ENCODE measurements at places on chromosomes 5 and 9.

DNA sequence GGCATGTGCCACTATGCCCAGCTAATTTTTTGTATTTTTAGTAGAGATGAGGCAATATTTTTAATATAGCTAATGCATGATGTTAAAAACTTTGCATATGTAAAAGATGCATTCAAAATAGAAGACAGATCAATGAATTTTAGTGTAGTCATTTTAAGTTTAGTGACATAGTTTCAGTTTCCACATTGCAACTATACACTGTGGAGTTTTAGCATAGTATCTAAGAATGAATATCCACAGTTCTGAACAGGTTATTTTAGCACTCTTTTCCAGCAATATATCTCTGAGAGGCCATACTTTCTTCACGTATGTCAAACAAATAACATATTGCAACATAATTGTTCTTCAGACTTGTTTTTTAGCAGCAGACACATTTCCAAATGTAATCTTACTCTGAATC, 39.3 kb downstream of the RAB24 start:
- no peak for DNase-seq

DNA sequence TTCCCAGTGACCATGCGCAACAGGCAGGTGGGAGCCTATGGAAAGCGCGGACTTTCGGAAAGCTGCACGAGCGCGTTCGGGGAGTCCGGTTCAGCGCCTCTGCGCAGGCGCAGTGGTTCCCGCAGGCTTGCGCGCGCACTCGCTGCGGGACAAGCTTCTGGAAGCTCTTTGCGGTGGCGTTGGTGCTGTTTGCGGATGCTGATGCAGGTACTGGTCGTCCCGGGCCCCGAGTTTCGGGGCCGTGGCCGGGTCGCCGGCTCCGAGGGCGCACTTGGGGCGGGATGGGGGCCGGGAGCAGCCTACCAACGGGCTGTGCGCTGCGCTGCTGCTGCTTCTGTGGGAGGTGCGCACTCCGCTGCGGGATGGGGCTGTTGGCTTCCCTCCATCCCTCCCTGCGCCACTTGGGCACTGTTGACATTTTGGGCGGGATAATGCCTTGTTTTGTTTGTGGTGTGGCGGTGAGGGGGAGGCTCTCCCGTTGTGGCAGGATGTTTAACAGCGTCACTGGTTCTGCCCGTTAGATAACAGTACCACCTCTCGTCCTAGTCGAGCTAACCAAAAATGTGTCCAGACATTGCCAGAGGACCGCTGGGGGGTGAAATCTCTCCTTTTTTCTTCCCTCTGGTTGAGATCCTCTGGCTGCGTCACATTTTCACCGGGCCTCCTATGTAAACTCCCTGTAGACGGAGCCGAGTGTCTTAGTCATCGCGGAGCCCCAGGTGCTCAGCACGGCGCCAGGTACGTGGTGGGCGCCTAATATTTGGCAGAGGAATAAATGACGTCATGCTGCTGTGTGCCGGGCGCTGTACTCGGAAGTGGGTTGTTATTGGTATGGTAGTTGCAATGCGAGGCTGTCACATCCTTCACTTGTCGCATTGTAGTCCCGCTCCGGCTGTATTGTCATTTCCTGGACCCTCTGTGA, at the start of gene ZNF483:
Gene ZNF483, plus strand, starts transcription at position 124 of the 922 bp plus-strand sequence. CDS start 2,217 bp downstream, outside the sequence.
- peak; percentile 76 for DNase-seq

DNA sequence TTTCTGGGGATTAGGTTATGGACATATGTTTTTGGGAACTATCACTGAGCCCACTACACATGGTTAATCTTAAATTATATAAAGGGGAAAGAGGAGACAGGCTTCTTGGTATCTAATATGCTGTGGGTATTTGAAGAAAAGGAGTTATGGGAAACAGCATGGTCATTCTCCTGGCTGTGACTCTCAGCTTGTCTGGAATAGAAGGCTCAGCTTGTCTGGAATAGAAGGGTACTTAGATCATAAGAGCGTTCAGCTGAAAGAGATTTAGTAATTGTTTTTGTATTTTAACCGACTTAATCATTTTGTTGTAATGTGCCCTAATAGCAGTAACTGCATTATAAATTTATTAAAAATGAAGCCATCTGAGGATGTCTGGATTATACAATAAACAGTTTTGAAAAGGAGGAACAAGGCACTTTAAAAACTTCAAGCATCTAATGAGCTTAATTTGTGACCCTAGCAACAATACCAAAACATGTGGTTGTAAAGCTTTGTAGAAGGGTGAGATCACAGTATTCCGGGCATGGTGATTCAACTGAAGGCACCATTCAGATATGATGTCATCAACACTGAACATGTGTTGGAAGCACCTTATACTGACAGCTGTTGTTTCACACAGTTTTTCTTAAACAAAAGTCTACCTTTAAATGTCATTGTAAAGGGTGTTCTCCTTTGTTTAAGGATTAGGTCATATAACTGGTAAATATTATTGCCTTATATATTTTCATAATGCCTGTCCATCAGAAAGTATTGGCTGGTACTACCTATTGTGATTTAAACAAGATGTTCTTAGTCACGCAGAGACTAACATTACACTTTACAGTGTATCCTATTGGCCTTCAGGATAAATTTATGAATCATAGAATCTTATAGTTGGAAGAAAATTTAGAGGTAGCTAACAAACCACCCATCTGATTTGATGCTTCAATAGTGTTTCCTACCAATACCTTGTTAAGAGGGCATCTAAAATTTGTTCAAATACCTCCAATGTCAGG, 2174.1 kb upstream of the WWC1 start:
- DNase-seq: no peak

GRCh38 chr9:4328723-4329122, 28.9 kb upstream of the GLIS3 start:
- DNase-seq: no peak

DNA sequence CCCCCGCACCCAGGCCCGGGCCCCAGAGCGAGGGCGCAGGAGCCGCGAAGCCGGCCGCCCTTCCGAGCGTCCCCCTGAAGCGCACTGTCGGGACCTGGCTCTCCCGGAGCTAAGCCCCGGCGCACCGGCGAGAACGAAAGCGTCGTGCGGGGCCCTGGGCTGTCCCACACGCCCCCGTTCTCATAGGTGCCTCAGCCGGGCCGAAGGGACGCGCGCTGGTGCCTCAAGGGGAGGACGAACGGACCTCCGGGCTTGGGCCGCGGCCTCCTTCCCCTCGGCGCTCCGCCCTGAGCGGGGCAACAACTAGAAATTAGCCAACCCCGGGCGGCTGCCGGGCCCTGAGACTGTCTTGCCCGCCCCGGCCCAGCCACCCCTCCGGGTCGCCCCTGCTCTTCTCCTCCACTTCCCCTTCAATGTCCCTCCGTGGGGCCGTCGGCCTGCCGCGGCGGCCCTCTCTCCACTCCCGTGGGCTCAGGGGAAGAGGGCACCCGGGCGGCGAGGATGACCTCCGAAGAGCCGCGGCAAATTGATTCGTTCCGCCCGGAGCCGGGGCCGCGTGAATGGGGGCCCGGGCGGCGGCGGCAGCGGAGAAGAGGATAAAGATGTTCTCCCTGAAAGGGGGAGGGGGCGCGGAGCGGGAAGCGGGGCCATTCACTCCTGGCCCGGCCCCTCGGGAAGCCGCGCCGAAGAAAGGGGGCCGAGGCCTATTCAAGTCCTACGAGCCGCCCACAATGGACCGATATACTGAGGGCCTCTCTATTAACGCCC, 3.5 kb upstream of the PRDM12 start:
- no peak for DNase-seq

GRCh38 chr9:76709020-76709419, 55.2 kb upstream of the PCA3 start:
- no peak for DNase-seq

- DNase-seq: no peak
Measured at GRCh38 chr5:2505217-2505616, 246.3 kb downstream of the IRX2 start.

DNA sequence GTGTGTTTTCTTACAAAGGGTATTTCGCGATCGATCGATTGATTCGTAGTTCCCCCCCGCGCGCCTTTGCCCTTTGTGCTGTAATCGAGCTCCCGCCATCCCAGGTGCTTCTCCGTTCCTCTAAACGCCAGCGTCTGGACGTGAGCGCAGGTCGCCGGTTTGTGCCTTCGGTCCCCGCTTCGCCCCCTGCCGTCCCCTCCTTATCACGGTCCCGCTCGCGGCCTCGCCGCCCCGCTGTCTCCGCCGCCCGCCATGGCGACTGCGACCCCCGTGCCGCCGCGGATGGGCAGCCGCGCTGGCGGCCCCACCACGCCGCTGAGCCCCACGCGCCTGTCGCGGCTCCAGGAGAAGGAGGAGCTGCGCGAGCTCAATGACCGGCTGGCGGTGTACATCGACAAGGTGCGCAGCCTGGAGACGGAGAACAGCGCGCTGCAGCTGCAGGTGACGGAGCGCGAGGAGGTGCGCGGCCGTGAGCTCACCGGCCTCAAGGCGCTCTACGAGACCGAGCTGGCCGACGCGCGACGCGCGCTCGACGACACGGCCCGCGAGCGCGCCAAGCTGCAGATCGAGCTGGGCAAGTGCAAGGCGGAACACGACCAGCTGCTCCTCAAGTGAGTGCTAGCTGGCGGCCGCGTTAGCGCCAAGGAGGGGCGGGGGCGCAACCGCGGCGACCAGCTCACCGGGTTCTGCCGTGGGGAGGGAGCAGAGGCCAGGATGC, 480 bp downstream of the LMNB1 start:
- peak; percentile 59 for DNase-seq

GRCh38 chr9:3507395-3508077, 18.3 kb downstream of the RFX3 start:
- DNase-seq: no peak

DNA sequence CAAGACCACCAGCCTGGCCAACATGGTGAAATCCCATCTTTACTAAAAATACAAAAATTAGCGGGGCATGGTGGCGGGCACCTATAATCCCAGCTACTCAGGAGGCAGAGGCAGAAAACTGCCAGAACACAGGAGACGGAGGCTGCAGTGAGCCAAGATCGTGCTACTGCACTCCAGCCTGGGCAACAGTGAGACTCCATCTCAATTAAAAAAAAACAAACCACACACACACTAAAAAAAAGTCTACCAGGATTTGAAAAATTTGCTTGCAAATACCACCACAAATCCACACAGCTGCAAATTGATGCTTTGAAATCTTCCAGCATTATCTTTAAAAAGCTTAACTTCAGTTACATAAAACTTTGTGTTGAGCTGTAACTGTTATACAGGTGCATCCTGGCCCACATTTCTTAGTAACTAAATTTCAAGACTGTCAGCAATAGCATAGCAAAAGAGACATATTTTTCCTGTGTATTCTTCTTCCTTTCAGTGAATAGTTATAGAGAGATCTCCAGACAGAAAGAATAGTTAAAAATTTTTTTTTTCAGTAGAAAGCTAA, 6.8 kb downstream of the CHD1 start:
- no peak for DNase-seq

- DNase-seq: peak; percentile 41
Measured at GRCh38 chr9:136482046-136482792, 621 bp downstream of the SEC16A start.

GRCh38 chr9:134301387-134302129, 24.7 kb upstream of the RXRA start:
- peak; percentile 30 for DNase-seq

DNA sequence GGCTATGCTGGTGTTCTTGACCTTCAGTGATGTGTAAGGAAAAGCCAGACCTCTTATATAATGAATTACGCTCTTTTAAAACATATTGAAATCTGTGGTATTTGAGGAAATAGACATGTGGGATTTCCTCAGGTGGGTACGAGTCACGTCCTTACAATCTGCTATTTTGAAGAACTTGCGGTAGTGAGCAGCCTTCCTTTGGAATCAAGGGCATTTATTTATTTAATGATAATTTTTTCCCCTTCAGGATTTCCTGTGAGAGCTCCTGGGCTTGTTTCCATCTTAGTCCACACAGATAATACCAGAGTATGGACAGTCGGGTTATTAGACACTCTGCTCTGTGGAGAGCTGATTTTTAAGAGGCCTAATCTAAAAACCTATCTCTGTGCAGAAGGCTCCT, 167.9 kb downstream of the ARHGEF28 start:
- no peak for DNase-seq

GRCh38 chr5:40034441-40034840, 609.7 kb upstream of the DAB2 start:
- no peak for DNase-seq

DNA sequence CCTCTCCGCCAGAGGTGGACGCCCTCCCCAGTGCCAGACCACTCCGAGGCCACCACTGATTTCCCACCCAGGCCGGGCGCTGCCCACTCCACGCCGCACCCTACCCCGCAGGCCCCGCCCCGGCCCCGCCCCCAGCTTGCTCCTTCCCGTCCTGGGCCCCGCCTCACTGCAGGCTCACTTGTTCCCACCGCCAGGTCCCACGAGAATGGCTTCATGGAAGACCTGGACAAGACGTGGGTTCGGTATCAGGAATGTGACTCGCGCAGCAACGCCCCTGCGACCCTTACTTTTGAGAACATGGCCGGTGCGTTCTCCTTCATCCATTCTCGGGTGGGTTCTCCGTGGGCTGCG, 6.5 kb downstream of the LRRC26 start:
- no peak for DNase-seq

GRCh38 chr9:137199411-137200121, 975 bp downstream of the TPRN start:
- no peak for DNase-seq

DNA sequence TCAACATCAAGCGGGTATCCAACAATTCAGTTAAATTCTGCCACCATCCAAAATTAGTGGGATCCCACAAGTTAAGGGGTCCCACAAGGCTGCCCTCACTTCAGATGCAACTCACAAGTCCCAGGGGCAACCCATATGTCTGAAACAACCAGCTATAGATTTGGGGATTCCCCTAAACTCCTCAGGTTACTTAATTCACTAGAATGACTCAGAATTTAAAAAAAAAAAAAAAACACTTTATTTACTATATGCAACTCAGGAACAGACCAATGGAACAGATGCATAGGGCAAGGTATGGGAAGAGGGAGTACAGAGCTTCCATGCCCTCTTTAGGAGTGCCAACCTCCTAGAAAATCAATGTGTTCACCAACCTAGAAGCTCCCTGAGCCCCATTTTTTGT, 15.1 kb downstream of the AUH start:
- DNase-seq: no peak

GRCh38 chr9:20463823-20464222, 158.5 kb downstream of the MLLT3 start:
- DNase-seq: no peak

DNA sequence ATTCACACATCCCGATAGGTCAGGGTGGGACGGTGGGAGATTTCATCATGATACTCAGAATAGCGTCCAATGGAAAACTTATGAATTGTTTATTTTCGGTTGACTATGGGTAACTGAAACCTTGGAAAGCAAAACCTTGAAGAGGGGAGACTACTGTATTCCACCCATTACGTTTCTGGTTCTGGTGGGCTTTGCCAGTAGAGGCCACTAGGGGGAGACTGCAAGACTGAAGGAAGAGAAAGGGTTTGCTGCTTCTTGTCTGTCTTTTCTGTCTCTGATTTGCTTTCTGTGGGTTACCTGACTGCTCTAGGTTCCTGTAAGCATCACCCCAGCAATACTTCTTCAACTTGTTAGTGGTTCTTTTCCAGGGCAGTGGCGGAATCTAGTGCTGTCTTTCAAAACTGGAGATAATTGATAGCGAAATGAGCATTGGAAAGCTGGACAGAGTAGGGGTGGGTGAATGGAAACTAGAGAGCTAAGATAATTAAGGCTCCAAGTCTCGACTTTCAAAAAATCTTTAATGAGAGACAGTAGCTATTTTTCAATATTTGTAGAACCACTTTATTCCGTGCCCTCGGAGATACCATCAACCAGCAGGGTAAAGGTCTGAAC, 27.0 kb downstream of the GRIN3A start:
- peak; percentile 4 for DNase-seq
